ENCODE measurements at places on chromosomes 3 and 15. TPM values are rescaled to one million over a fixed set of nuclear protein-coding genes. Genes with fewer than 3 reads are reported as not detected.

SAXO2 gene
- 0.11 TPM for total RNA-seq

- DNase-seq, result no peak
These were observed 54.9 kb downstream of the KIF9 start for GRCh38 chr3:47227678-47228077.

DNA sequence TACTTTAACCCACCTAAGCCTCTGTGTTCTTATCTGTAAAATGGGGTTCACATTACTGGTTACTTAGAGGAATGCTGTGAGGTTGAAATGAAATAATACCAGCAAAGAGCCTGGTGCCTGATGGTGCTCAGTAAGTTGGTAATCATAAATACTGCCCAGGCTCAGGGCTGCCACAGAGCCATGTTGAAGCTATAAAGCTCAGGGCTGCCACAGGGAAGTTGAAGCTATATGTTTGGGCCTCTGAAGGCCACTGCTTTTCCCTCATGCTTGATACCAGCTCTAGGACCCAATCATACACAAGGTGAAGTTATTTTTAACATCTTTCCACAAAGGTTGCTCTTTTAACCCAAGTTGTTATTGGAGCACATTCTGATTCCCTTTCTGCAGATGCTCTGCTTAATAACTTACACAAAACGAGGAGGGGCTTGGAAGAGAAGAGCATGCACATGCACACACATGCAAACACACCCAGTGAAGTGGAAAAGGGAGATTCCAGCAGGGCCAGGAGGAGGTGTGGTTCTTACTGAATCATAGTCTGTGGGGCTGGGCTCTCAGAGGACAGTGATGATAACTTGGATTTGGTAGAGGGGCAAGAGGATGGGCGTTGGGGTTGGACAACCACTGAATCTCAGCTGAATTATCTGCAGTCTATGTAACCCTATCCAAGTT lies 17.4 kb downstream of the PARP14 start:
- DNase-seq, result no peak

CCDC54 gene
- not detected for total RNA-seq

NPAP1 gene
- total RNA-seq, result not detected

DNA sequence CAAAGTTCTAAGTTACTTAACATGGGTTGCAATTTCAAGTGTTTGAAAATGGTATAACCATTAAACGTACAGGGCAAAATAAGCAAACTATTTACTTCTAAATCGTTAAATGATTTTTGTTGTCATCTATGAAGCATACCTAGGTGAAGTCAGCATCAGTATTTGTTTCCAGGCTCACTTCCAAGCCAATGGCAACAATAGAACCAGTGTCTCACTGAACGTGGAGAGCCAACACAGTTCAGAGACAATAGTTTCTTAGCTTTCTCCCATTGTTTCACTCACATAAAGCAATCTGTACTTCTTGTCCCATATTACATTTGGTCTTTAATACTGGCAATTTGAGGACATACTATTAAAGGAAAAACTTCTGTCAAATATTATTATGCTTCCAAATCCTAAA lies 397.2 kb downstream of the MECOM start:
- no peak for DNase-seq

SERINC4 gene
- total RNA-seq, result not detected

GRCh38 chr3:212432-212831 lies 15.9 kb downstream of the CHL1 start:
- no peak for DNase-seq

DNA sequence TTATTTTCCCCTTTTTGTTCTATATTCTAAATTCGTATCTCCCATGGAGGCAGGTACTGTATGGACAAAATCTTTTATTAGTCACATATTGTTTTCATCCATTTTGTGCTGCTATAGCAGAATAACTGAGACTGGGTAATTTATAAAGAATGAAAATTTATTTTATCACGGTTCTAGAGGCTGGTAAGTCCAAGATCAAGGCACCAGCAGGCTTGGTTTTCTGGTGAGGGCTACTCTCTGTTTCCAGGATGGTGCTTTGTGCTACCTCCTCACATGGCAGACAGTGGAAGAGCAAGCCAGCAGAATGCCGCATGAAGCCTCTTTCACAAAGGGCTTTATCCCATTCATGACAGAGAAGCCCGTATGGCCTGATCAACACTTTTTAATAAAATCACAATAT lies 421.9 kb upstream of the TPRG1 start:
- DNase-seq, result no peak

HYAL1 gene
- total RNA-seq, result 7.1 TPM

Measured in pulmonary artery endothelial cell (primary cell).